Osteoblast (primary cell): ENCODE measurements at places on chromosomes 7 and 10. TPM values are rescaled to one million over a fixed set of nuclear protein-coding genes. Genes with fewer than 3 reads are reported as not detected.

The PRKG1 gene
- 19.5 and 32.1 TPM in 2 replicates for total RNA-seq

The MAGI2 gene
- total RNA-seq = 18.8 and 24.8 TPM in 2 replicates

DNA sequence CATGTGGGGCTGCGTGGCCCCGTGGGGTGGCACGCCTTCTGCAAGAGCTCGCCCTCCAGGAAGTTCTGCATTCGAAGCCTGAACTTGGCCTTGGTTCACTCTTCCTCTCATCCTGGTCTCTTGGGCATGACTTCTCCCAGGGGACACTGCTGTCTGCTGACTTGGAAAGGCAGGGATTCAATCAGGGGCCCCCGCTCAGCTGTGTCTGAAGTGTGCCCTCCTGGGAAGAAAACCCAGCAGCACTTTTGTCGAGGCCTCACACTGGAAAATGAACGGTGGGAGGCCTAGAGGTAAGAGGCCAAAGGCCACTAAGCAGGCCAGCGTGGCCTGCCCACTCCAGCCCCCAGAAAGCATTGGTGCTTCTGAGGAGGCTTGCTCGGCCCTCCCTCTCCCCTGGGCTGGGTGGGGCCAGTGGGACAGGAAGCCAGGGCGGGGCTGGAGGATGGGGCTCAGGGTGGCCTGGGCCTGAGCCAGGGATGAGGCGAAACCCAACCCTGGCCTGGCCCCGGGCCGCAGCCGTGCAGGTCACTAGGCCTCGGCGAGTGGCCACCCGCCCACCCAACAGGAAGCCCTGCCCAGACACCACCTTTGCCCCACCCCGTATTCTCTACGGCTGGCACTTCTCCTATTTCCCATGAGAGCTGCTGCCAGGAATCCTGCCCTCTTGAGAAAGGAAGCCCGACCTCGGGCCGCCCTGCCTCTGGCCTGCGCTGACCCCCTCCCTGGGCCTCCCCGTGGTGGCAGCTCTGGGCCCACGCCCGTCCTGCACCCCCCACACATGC, 81.1 kb downstream of the ZMIZ1 start:
- DNase-seq = peak; percentile 95

DNA sequence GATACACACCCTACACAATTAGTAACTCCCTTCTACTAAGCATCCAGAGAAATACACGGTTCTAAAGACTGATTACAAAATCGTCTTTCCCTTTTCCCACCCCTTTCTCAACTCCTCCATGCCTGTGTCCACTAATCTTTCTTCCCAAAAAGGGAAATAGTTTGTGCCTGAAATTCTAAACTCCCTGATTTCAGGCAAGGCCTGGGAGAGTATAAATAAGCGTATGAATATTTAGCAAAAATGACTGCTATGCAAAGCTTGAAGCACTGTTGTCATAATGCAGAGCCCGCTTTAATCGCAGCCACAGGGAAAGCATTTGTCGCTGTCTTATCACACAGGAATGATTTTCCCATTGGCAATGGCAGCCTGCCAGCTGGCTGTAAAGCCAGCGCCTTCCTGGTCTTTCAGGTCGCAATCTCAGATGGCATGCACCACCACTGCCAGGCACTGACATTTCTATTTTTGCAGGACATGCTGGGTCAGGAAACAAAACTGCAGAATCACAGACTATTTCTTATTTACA, 142.9 kb upstream of the PCGF5 start:
- DNase-seq = no peak

GRCh38 chr7:99762680-99763327, 21.2 kb downstream of the CYP3A4 start:
- DNase-seq = peak; percentile 79

GRCh38 chr7:12646139-12646538, 41.3 kb upstream of the ARL4A start:
- DNase-seq = peak; percentile 15
